ENCODE measurements at places on chromosomes 7 and 10.

DNA sequence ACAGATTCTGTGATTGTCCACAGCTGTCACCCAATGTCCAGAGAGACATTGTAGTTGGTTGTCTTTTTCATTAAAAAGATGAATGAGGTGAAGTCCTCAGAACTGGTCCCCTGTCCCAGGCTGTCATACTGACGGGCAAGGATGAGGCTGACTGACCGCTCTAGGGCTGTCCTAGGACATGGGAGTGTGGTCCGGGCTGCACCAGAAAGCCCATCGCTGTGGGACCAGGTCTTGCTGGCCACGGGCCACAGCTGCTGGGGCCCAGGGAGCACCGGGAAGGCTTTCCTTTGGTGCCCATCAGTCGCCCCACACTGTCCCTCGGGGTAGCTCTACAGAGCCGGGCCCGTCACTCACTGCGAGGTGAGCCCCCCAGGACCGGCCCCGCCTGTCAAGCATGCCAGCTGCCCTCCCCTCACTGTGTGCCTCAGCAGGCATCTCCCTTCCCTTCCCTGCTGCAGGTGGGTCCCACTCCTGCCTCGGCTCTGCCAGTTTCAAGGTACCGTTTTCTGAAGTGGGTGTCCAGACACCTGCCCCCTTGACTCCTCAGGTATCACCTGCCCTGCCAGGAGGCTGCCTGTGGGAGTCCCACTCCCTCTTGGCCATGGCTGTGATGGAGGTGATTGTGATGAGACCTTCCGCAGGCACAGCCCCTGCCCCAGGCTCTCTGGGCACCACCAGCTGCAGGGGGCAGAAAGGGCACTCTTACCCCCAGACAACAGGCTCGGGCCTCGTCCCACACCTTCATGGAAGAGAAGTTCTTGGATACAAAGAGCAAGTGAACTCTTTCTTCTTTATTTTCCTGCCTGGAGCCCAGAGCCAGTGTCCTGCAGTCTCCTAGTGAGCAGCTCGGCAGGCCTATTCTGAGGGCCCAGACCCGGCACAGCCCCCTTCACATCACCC is 21.7 kb downstream of the LRRC27 start:
- no peak for DNase-seq

DNA sequence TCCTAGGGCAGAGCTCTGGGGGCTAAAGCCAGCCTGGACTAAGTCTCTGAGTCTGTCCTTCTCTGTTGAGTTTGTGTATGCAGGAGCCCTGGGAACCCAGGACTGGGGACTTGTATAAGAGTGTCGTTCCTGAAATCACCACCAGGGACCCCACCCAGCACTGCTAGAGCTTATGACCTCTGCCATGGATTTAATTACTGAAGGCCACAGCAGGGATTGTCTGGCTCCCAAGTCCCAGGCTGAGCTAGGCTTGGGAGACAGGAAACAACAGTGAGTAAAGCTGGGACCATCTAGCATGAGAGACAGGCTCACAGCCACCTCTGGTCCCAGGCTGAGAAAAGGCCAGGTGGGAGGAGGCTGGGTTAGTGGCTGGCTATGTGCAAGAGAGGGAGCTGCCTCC is 1.4 kb upstream of the TSPAN15 start:
- DNase-seq: no peak

DNA sequence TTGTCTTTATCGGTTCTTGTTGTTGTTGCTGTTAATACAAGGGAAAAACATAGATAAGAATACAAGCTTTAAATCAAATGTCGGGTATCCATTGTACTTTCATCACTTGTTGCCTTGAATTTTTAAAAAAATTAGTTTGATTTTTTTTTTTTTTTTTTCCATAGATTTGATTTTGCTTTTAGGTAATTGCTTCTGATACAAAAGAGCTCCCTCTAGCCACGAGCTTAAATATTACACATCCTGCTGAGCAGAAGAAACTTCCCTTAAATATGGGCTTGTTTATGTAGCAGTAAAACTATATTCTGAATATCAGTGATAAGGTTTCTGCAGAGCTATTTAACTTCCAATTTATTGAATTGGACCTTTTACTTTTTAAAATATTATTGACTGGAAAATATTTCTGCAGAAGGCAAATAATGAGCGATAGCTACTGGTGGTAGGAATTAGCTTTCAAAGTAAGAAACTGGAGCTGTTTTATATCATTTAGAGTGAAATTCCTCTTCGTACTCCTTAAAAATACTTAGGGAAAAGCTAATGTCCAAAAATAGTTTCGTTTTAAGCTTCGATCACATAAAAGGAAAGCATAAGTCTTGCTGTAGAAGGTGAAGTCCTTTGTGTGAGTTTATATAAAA is 216.9 kb downstream of the POLR1F start:
- no peak for DNase-seq

GRCh38 chr10:71486484-71487114 is 89.9 kb downstream of the CDH23 start:
- no peak for DNase-seq

DNA sequence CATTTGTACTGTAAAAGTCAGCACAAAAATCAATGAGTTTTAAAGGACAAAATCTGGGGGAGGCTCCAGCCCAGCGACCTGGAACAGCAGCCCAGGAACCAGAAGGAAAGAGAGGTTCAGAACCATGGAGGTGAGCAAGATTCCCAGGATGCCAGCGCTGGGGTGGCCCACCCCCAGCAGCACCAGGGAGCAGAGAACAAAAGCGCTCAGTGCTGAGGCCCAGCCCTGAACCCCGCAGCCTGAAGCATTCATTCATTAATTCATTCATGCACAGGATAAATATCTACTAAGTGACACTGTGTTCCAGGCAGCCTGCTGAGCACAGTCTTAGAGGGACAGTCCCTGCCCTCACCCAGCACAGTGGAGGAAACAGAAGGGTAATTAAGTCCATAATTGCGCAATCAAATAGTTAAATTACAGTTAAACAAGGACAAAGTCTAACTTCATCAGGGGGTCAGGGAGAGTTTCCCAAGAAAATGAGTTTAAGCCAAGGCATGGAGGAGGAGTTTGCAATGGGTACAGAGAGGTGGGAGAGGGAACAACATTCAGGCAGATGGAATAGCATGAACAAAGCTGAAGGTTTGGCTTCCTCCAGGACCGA is 202.3 kb downstream of the GRID1 start:
- no peak for DNase-seq

DNA sequence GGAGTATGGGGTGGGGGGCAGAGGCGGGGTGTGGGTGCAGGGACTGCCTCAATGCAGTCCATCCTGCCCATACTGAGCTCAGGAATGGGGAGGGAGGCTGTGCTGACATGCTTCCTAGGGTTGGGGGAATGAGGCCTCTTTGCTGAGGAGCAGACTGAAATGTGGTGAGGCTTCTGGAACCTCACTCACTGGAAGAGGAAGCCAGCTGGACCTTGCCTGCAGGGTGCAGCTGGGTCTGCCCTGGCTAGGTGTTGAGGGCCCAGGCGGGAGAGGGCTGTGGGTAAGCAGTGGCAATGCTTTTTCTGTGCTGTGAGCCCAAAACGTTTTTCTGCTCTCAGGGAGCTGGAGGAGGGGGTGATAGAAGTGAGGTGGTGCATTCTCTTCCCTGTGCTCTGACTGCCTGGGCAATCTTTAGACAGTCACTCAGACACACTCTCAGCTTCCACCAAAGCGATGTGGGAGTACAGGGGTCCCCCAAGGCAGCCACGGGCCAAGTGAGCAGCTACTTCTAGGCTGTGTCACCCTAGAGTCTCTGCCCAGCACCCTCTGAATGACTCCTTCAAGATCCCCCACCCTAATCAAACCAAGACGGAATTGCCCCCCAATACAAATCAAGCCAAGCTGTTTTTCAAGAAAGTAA is 41.1 kb upstream of the BMPR1A start:
- DNase-seq: no peak

GRCh38 chr7:117755136-117755535 is 118.1 kb downstream of the CTTNBP2 start:
- no peak for DNase-seq

DNA sequence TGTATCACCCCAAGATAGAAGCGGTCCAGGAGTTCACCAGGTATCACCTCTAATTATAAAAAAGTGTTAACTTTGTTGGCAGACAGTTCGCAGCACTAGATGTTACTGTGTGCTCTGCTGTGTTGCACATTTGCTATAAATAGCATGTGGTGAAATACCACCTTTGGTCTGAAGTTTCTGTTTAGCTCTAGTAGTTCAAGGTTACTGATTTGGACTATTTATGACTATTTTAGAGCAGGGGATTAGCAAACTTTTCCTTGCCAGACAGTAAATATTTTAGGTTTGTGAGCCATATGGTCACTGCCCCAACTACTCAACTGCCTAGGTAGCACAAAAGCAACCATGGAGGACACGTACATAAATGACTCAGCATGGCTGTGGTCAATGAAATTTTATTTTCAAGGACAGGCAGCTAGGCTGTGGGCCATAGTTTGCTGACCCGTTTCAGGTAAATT is 16.5 kb downstream of the DENND10 start:
- DNase-seq: no peak

DNA sequence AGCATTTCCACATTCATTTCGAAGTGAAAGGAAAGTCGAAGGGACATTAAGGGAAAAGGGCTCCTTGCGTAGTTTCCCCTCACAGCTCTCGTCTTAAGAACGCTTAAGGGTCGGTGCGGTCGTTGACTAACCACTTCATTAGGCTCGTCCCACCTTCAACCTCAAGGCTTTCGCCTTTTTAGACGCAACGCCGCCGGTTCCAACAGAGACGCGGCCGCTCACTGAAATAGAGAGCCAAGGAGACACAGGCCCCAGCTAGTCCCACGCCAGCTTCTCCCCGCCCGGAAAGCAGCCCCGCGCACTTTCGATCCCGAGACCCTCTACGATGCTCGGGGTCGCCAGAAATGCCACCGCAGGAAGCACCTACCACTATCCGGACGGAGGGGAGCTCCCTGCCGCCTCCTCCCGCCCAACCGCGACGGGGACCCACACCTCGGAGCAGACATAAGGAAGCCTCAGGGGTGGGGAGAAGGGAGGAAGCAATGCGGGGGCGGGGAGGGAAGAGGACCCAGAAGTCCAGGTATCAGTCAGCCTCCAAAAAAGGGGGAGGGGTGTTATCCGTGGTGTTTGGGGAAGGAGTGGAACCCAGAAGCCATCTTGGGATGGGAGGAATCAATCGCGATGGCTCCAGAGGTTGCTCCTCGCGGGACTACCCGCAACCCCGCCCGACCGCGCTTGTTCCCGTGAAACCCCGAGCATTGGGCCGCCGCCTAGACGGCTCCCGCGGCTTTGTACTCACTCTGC is 559 bp downstream of the TRA2A start:
- peak; percentile 61 for DNase-seq

DNA sequence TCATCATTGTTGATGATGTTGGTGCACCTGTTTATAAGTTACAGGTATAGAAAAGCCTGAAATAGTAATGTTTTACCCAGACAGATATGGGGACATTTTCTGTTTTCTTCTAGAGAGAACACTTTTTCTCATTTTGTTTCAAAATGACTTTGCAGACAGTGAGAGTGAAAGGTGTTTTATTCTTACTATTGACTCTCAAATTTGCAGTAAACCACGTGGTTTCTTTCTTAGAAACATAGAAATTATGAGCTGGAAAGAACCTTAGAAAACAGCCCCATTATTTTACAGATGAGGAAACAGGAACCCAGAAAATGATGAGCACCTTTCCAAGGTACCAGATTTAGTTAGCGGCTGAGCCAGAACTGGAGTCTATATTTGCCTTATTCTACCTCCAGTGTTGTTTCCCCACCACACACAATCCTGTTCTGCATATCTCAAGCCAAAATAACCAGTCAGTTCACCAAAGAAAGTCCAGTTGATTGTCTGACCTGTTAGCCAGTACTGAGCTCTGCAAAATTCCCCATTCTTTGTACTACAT is 138.9 kb upstream of the AHR start:
- no peak for DNase-seq

- DNase-seq: no peak
Measured at GRCh38 chr7:116985575-116985974, 32.3 kb downstream of the ST7 start.

GRCh38 chr10:84957427-84957826 is 629.0 kb downstream of the CCSER2 start:
- no peak for DNase-seq

GRCh38 chr10:79292891-79293746 is 54.1 kb upstream of the PPIF start:
- DNase-seq: no peak

DNA sequence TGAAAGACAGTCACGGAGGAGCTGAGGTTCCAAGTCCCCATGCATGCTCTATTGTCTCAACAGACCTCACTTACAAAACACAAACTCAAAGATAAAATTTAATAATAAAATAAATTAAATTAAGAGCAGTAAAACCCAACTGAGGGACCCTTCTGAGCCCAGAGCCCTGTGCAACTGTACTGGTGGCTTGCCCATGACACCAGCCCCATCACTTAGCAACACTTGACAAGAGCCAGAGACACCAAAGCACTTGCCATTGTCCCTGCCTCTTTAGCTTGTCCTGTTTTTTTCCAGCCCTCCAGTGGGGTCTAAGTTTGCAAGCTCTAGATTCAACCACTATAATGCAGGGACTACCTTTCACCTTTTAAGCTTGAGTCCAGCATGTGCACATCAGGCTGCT is 117.9 kb downstream of the JCAD start:
- DNase-seq: no peak

DNA sequence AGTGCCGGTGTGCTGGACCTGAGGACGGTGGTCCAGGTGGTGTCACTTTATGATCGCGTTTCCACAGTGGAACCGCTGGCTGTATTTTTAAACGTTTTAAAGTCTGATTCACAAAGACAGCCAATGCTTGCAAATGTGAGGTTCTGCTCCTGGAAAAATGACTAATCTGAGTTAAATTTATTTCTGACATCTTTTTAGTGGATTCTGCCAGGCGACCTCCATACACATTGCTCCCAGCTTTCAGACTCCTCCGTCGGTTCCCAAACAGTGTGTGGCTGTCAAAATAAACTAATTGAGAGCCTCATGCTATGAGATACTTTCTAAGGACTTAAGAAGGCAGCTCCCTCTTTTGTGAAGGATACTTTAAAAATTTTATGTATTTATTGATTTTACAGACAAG is 12.7 kb upstream of the TTYH3 start:
- no peak for DNase-seq

DNA sequence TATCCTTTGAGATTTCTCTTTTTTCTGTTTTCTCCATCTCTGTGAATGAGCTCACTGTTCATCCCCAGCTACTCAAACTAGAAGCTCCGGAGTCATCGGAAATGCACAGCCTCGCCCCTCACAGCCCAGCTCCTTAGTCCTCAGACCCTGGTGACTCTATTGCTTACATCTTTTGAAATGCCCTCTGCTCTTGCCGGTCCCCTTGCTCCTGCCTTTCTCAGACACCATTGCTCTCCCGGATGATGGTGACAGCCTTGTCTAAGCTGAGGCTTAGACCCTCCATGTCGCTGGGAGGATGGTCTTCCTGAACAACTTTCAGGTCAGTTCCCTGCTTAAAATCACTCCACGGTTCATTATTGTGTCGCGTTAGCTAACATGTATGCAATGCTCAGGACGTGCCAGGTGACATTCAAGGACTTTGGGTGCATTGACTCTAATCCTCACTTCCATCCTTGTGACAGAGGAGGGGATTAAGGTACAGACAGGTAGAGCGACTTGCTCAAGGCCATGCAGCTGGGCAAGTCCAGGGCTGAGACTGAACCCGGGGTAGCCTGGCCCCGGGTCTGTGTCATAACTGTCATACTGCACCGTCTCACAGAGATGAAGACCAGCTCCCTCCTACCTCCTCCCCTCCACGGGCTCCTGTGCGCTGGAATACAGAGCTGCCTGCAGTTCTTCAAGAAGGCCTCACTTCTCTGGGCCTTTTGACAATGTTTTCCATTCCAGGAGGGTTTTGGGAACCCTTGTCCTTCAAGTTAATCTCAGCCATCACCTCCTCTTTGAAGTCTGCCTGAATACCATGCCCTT is 4.3 kb upstream of the UCMA start:
- DNase-seq: no peak

Data from NCI-H748 treated with DMSO at 0.1 percent for 48 hours (cell line).